ENCODE measurements at places on chromosomes 11 and 22. TPM values are rescaled to one million over a fixed set of nuclear protein-coding genes. Genes with fewer than 3 reads are reported as not detected.

The PARVA gene
- total RNA-seq: 7.6 TPM

The OR6A2 gene
- under 0.01 TPM for total RNA-seq

The CD3E gene
- total RNA-seq: not detected

The IGLL1 gene
- total RNA-seq: not detected

The NPAS4 gene
- not detected for total RNA-seq

DNA sequence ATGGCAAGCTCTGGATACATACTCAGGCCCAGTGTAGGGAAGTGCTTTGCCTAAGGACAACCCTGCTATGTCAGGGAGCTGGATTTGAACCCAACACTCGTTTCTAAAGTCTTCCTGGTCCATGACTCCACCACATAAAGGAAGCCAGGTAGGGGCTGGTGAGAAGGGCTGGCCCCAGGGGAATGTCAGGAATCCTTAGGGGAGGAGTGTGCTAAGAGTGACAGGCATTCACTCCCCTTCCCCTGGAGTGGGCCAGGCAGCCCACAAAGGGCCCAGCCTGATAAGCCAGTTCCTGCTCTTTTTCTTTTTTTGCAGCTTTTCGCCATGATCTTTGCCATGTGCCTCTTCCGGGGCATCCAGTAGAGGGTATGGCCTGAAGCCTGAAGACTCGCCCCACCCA, 21.9 kb downstream of the TP53I11 start:
- DNase-seq: no peak

DNA sequence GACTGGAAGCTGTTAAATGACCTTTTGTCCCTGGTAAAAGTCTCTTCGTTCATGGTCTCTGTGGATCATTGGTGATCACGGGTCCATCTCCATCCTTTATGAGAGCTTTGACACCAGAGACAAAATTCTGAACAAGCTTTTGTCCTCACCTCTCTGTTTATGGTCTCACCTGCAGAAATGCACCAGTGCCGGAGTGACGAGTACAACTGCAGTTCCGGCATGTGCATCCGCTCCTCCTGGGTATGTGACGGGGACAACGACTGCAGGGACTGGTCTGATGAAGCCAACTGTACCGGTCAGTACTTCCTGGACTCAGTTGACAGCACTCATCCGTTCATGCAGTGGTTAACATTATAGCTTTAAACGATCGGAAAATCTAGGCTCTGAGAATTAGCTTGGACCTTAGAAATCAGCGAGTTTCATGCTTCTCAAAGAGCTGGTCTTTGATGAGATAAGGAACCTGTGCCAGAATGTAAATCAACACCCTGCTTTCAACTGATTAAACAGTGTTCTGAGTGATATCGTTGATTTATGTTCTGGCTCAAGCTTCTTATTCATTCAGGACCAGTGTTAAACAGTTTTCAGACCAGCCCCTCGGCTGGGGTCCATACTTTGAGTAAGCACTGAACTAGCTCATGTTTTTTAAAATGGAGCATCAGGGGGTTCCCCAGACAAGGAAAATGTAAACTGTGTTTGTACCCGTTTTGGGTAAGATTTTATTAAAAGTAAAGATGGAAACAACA, 124.5 kb upstream of the SORL1-AS1 start:
- no peak for DNase-seq
